ENCODE measurements at places on chromosomes 16 and 17.

GRCh38 chr16:77396461-77396860, 38.4 kb downstream of the ADAMTS18 start:
- H3K4me1 ChIP-seq, result no peaks in the 10 kb centered on the region
- DNase-seq, result no peak
- H3K4me3 ChIP-seq, result no peak overlapping the region
- no peaks in the 10 kb centered on the region for H3K36me3 ChIP-seq

DNA sequence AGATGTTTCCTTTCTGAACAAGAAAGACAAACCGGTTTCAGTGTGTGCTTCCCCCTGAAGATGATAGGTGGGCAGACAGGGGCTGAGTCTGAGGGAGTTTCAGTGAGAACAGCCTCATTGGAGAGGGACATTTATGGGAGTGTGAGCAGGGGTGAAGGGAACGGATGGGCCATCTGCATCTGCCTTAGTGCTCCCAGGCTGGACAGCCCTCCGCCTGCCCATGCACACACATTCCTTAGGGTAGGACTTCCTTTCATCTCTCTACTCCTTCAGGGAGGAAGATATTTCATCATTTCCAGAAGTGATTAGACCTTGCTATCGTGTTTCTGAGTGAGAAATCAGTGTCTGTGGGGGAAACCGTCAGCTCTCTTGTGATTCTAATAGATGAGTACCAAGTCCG, 3.8 kb downstream of the SHISA6 start:
- H3K27me3 ChIP-seq, result no peaks in the 10 kb centered on the region
- H3K27ac ChIP-seq, result no peak overlapping the region
- no peaks in the 10 kb centered on the region for H3K36me3 ChIP-seq
- H3K4me1 ChIP-seq, result no peaks in the 10 kb centered on the region

- H3K27ac ChIP-seq, result no peak overlapping the region
- H3K4me1 ChIP-seq, result no peaks in the 10 kb centered on the region
These were observed 12.2 kb downstream of the SLC13A5 start for GRCh38 chr17:6700948-6701307.

- H3K27ac ChIP-seq, result no peak overlapping the region
- 0 out of 2 replicates have a peak, but pooled peaks cover 4% of the 10 kb centered on the region for H3K27me3 ChIP-seq
- DNase-seq, result no peak
- no peaks in the 10 kb centered on the region for H3K4me1 ChIP-seq
These were observed 13.5 kb upstream of the LYRM9 start for GRCh38 chr17:27906623-27907022.

DNA sequence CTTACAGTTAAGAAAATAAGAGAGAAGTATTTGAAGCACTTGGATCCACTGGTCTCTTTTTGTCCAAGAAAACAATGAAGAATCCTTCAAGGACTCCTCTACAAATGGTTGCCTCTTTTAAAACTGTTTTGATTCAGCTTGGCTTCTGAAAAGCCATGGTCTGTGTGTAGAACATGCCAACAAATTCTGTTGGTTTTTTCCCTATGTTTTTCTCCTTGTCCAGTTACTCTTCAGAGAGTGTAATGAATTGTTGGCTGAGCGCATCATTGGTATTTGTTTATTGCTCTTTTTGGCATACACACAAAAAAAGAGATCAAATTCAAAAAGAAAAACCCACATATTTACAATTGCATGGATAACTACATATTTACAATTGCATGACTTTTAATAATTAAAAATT, at the start of gene ABCA10:
ABCA10 (minus strand) TSS at position 249 of the 400 bp plus-strand sequence. CDS start 3,466 bp downstream, outside the sequence.
- no peak within 1 kb of the TSS for H3K27ac ChIP-seq
- no peaks in the 10 kb centered on the region for H3K36me3 ChIP-seq
- no peak for DNase-seq
- H3K4me1 ChIP-seq, result peaks cover 8% of the 10 kb centered on the region
- H3K4me3 ChIP-seq, result no peak within 1 kb of the TSS

- H3K4me1 ChIP-seq, result peaks cover 60% of the 10 kb centered on the region
- H3K27me3 ChIP-seq, result no peaks in the 10 kb centered on the region
- DNase-seq, result no peak
These were observed 128.5 kb downstream of the PARN start for GRCh38 chr16:14501331-14502255.

- no peaks in the 10 kb centered on the region for H3K36me3 ChIP-seq
- no peaks in the 10 kb centered on the region for H3K27me3 ChIP-seq
- H3K27ac ChIP-seq, result no peak overlapping the region
- DNase-seq, result no peak
- H3K4me1 ChIP-seq, result no peaks in the 10 kb centered on the region
These were observed 30.8 kb downstream of the GINS2 start for GRCh38 chr16:85657996-85658395.

DNA sequence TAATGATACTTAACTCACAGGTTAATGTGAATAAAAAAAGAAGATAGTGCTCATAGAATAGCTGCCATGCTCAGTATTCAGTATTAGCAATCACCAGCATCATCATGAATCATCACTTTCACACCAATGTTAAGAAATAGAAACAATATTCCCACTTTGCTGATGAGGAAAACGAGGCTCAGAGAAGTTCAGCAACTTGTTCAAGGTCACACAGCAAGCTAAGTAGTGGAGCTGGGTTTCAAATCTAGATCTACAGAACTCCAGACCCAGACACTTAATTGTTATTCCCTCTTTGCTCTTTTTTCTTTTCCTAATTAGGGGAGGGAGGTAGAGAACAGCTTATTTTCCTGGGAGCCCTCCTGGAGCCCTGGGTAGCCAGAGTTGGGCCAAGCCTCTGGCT, 22.9 kb downstream of the CLEC19A start:
- no peak overlapping the region for H3K27ac ChIP-seq
- no peak overlapping the region for H3K4me3 ChIP-seq
- no peak for DNase-seq
- H3K4me1 ChIP-seq, result no peaks in the 10 kb centered on the region

- no peaks in the 10 kb centered on the region for H3K36me3 ChIP-seq
- no peak overlapping the region for H3K4me3 ChIP-seq
- H3K4me1 ChIP-seq, result peaks cover 6% of the 10 kb centered on the region
- H3K27me3 ChIP-seq, result no peaks in the 10 kb centered on the region
These were observed 3.7 kb downstream of the C16orf89 start for GRCh38 chr16:5062051-5062450.

GRCh38 chr17:79556271-79556670, 54.6 kb downstream of the RBFOX3 start:
- DNase-seq, result no peak
- H3K4me3 ChIP-seq, result no peak overlapping the region
- no peaks in the 10 kb centered on the region for H3K27me3 ChIP-seq
- no peak overlapping the region for H3K27ac ChIP-seq

DNA sequence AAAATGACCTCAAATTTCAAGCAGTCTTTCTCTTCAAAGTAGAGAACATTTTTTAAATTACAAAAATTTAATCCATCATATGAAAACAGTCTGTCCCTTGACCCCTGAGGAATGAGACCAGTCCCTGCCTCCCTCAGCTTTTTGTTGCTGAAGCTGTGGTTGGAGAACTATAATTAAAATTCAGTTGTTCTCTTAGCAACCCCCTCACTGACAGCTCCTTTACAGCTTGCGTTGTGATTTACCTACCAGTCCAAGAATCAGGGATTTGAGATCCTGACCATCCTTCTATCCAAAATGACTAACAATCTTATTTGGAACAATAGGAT, 29.8 kb downstream of the LYRM1 start:
- DNase-seq, result no peak
- no peaks in the 10 kb centered on the region for H3K36me3 ChIP-seq
- no peak overlapping the region for H3K4me3 ChIP-seq
- no peaks in the 10 kb centered on the region for H3K27me3 ChIP-seq
- no peaks in the 10 kb centered on the region for H3K4me1 ChIP-seq

GRCh38 chr17:45584092-45585036, 93.8 kb upstream of the PLEKHM1 start:
- peaks cover 33% of the 10 kb centered on the region for H3K4me1 ChIP-seq
- peak overlapping the region; percentile 81 for H3K27ac ChIP-seq
- peaks cover 15% of the 10 kb centered on the region for H3K36me3 ChIP-seq
- H3K27me3 ChIP-seq, result no peaks in the 10 kb centered on the region
- DNase-seq, result peak; percentile 95

DNA sequence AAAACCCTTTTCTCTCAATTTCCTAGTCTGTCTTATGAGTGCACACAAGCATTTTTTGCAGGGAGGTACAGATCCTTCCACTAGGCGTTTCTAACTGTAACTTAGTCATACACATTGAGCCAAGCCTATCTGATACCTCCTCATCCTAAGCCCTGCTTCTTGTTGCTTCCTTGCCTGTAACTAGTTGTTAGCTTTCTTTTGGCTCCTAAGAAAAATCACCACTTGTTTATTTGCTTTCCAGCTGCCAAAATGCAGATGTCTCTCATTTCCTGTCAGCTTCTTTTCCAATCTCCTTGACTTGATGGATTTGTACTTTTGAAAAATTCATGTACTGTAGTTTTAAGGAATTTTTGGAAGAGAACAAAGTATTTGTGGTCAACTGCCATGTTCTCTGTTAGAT, 73.7 kb downstream of the TNRC6C start:
- DNase-seq, result no peak
- no peak overlapping the region for H3K27ac ChIP-seq
- H3K4me3 ChIP-seq, result no peak overlapping the region
- no peaks in the 10 kb centered on the region for H3K36me3 ChIP-seq
- no peaks in the 10 kb centered on the region for H3K27me3 ChIP-seq

DNA sequence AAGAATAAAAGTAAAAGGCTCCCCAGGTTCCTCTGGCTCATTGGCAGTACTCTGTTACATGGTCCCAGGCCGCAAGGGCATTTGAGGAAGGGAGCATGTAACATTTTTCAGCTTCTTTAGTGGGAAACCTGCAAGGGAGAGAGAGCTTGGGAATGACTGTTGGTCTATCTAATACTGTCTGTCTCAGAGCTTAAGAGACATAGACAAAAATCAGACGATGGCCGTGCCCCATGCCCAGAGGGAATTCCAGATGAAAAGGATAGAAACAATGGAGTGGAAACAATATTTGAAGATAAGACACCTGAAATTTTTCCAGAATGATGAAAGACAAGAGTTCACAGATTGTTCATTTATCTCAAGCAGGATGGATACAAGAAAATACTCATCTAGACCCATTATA, 48.1 kb upstream of the ADORA2B start:
- no peak overlapping the region for H3K4me3 ChIP-seq
- H3K27ac ChIP-seq, result no peak overlapping the region
- H3K36me3 ChIP-seq, result no peaks in the 10 kb centered on the region
- DNase-seq, result no peak
- no peaks in the 10 kb centered on the region for H3K27me3 ChIP-seq

- H3K36me3 ChIP-seq, result no peaks in the 10 kb centered on the region
- H3K27me3 ChIP-seq, result no peaks in the 10 kb centered on the region
- H3K4me1 ChIP-seq, result no peaks in the 10 kb centered on the region
- DNase-seq, result no peak
- no peak overlapping the region for H3K4me3 ChIP-seq
These were observed 1.1 kb upstream of the PKD1L3 start for GRCh38 chr16:72001180-72001874.

GRCh38 chr16:71555230-71555891, 21.5 kb downstream of the TAT start:
- no peak overlapping the region for H3K27ac ChIP-seq
- H3K27me3 ChIP-seq, result no peaks in the 10 kb centered on the region
- no peak overlapping the region for H3K4me3 ChIP-seq
- H3K4me1 ChIP-seq, result no peaks in the 10 kb centered on the region

DNA sequence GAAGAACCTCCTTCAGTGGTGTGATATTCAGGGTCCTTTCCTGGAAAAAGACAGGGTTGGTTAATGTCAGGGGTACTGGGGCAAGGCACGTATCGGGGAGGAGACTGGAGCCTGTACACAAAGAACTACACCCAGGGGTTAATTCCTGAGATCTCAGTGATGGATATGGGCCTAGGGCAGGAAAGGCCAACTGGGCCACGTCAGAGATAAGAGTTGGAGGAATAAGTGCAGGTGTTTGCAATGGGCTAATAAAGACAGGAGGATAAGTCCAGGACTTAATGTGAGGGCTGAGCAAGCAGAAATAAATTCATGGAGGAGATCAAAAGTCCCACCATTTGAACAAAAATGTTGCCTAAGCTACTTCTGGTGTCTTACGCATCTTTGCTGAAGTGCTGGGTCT, 10.4 kb upstream of the HERPUD1 start:
- DNase-seq, result no peak
- no peaks in the 10 kb centered on the region for H3K27me3 ChIP-seq
- H3K27ac ChIP-seq, result no peak overlapping the region
- no peak overlapping the region for H3K4me3 ChIP-seq
- no peaks in the 10 kb centered on the region for H3K36me3 ChIP-seq

DNA sequence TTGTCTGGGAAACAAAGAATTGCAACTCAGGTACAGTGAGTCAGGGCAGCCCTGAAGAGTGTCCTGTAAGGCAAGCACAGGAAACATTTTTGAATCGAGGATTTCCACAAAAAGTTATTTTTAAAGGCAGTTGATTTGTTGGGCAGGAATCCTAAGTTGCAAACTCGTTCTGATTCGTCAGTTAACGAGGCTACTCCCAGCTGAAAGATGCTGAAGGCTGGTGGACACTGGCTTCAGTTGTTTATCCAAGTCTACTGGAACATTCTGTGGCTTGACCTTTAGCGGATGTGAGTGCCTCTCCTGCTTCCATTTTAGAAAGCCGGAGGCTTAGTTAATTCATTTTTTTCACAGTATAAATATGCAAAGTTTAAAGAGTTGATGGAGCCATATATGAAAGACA, 84.2 kb downstream of the KCNJ12 start:
- H3K27me3 ChIP-seq, result no peaks in the 10 kb centered on the region
- H3K4me1 ChIP-seq, result peaks cover 23% of the 10 kb centered on the region
- no peak overlapping the region for H3K27ac ChIP-seq
- H3K4me3 ChIP-seq, result no peak overlapping the region
- no peaks in the 10 kb centered on the region for H3K36me3 ChIP-seq

Data from Karpas-422 (cell line).